SHP77 treated with DMSO at 0.1 percent for 48 hours (cell line): ENCODE measurements at places on chromosomes 12 and 14.

DNA sequence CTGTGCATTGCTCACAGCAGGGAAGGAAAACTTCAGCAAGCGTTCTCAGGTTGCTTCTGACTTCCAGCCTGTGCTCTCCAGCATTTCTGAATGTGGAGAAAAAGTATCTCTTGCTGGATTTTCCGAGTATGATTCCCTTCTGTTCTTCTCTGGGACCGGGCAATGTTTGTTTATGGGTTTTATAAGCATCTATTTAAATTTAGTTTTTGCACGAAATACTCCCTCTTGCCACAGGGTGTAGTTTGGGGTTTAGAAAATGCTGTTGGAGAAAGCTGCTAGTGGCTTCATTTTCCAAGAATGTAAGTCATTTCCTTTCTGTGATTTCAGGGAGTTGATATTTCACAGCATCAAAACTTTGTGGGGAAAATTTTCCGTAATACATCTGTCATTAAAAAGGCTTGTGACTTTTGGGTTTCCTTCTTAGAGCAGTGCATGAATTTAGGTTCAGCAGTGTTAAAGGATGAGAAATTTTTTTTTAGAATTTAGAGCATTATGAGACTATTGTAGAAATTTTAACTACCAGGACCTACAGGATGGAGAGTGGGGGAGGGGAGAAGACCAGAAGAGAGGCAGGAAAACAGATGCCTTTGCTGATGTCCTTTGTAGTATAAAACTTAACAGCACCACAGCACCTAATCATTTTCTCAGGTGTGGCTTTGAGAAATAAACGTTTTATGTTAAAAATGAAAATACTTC lies 1.5 kb downstream of the FRMD6 start:
- no peak for DNase-seq

- no peak for DNase-seq
Observed at GRCh38 chr14:76701981-76702380, 59.3 kb upstream of the VASH1 start.

DNA sequence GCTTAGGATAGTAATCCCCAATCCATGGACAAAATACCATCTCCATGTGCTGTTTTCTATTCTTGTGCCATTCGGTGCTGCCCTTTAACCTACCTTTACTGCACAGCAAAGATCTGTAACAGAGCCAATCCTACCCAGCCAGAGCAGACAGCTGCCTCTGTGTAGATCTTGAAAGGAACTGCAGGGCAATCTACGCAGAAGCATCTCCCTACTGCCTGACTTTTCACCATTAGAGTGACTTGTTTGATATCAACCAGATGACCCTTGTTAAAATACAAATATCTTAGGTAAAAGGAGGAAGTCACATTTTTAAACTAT lies 33.9 kb upstream of the PPM1A start:
- DNase-seq, result no peak

DNA sequence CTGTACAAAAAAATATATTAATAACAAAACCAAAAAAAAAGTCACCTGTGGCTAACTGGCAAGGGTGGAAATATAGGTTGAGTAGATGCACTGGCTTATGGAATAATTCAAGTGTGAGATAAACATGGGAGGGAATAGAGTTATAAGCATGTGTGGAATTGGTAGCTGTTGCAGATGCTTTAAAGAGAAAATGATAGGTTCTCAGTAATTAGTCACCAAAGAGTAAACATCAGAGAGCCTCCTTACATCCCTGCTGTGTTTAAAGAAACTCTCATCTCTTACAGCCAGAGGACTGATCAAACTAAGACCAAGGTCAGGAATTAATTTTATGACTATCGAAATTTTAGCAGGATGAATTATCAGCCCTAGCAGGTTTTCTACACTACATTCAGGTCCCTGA lies 70.5 kb downstream of the EGLN3 start:
- no peak for DNase-seq

DNA sequence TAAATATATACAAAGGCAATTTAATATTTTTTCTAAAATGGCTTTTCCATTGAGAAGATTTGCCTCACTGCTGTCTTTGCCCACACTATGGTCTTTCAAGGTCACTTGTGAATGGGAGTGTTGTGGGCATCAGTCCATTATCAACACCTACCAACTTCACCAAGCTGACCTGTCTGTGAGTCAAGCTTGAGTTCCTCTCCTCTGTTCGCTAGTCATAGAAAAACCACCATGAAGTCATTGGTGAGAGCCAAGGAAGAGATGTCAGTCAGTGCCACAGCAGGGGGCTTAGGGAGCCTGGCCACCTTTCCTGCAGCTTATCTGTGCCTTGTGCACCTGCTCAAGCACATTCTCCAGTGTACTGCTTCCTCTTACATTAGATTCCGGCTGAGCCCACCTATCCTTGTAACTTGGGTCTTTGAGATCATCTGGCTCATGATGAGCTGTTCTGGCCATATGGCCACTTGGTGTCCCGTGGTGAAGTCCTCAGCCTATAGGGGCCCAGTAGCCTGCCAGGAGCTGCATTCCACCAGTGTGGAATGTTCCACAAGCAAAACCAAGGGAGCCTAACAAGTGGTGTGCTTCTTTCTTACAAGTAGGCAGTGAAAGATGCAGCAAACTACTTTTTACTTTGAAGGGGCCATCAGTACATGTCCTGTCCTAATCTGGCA lies 80.8 kb upstream of the C12orf71 start:
- DNase-seq, result no peak

- DNase-seq, result no peak
Observed at GRCh38 chr14:64688811-64689281, 15.4 kb upstream of the PLEKHG3 start.

GRCh38 chr12:128817111-128818015 lies 6.4 kb downstream of the SLC15A4 start:
- DNase-seq, result peak; percentile 15

- no peak for DNase-seq
Observed at GRCh38 chr12:28767836-28768348, 381.2 kb upstream of the FAR2 start.

- no peak for DNase-seq
Observed at GRCh38 chr14:94796278-94796677, 26.4 kb upstream of the GSC start.

- DNase-seq, result no peak
Observed at GRCh38 chr12:17342381-17342961, 736.5 kb upstream of the LMO3 start.

DNA sequence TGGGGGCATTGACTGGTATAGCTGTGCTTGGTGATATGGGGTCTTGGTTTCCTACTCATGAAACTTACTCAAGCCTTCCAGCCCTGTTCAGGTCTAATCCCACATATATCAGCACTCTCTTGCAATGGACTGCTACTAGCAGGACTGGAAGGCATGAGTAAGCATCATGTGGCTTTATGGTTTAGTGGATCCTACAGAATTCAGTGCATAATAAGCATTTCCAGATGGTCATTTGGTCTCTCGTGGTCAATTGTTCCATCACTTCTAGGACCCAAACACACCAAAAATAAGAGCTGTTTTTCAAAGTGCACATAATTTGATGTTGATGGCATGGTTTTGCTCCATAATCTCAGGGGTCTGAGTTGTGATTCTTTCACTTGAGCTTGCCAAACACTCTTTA lies 114.4 kb downstream of the LMNTD1 start:
- no peak for DNase-seq

DNA sequence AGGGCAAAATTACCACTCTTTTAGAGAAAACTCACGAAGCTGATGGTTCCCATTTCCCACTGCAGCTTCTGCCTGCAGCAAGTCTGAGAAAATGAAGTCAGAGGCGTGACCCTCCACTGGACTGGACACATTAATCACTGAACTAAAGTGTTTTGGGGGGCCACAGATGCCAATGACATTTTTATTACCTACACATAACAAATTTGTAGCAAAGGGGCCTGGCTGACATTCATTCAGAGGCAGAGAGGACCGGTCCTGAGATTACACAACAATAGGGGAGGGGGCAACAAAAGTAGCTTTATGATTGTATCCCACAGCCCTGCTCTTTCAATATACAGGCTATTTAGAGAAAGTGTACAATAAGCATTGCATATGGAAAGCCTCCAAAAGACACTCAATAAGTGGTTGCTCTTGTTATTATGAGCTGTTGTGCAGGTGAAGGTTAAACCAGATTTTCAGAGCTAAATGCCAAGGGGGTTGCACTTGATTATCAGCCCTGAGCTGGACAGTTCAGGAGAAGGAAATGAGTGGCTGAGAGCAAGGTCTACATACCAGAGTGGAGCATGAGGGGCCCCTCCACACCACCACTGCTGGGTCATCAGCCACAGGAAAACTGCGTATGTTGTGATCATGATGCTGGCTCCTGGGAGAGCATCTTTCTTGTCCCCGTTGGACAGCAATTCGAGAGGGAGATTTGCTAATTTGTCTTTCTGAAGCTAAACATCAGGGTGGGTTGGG lies 41.5 kb upstream of the CCDC60 start:
- DNase-seq, result no peak

DNA sequence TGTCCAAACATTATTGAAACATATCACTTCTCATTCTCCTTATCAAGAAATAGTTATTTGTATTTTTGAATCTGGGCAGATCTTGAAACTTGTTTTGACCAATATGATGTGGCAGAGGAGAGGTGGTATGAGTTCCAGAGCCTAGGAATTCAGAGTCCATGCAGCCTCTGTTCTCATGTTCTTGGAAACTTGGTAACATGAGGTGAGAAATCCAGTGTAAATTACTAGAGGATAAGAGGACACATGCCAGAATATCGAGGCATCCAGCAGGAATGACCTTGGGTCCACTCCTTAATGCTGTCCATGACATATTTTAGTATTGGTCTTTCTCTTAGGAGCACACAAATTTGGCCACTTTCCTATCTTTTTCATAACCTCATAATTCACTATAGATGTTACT lies 1374.6 kb downstream of the FSCB start:
- DNase-seq, result no peak

- DNase-seq, result no peak
Observed at GRCh38 chr12:105431537-105432100, 101.1 kb downstream of the C12orf75 start.

GRCh38 chr12:116559162-116559935 lies at the start of gene MAP1LC3B2:
Gene MAP1LC3B2, plus strand, starts transcription at chr12:116559381. Its CDS starts 16,562 bp downstream, at chr12:116575943.
- peak; percentile 24 for DNase-seq

DNA sequence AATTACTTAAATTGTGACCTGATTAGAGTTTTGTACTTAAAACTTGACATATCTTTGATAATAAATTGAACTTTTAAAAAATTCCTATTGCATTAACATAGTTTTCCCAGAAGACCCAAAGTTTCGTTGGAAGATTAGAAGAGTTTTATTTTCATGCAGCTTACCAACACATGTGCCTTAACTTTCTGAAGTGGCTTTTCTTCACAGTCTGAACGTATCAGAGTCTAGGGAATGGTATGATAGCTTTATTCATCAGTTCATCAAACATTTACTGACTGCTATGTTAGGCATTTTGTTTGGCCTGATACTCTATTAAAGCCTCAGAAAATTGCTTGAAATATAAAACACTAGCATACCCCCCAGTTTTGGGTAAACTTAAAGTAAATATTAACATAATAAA lies 65.2 kb downstream of the MARK3 start:
- DNase-seq, result no peak

GRCh38 chr14:21026274-21026987 lies 1.6 kb upstream of the NDRG2 start:
- DNase-seq, result no peak

DNA sequence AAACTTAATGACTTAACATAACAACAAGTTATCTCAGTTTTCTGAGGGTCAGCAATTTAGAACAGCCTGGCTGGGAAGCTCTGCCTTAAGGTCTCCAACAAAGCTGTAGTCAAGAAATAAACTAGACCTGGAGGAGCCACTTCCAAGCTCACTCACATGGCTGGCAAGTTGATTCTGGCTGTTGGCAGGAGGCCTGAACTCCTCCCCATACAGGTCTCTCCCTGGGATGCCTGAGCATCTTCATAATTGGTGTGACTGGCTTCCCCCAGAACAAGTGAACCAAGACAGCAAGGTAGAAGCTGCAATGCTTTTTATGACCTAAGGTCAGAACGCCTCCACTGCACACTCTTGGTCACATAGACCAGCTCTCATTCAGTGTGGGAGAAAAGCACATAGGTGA lies 128.3 kb downstream of the SAMD4A start:
- DNase-seq, result no peak

GRCh38 chr14:37623971-37624370 lies 28.5 kb downstream of the TTC6 start:
- DNase-seq, result no peak

- no peak for DNase-seq
Observed at GRCh38 chr12:126668538-126668937, 1598.4 kb upstream of the TMEM132C start.

DNA sequence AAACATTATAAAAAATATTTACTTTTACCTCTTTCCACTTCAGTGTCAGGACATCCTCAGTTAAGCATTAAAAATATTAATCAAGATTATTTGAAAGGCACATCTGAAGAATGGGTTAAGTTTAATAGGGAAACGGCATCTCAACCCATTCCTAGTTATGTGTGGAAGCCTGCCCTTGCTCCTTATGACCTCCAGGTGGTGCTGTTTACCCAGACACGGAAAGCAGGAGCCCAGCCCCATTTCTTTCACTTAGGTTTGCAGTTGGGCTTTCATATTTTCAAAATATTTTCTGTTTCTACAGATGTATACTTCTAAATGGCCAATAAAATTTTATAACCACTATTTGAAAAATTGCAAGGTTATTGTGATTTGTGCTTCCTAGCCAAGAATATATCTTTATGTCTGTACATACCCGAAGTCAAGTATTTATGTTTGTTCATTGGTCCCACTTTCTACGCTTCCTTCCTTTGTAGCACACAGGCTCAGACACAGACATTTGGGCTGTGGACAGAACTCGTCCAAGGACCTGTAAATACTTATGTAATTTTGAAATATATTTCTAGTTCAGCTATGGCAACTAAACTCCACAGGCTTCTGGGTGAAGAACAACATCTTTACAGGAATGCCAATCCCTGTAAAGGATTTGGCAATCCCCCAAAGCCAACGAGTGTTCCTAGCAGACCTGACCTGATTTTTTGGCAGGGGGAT lies 247.1 kb downstream of the AKAP6 start:
- no peak for DNase-seq
